ENCODE measurements at places on chromosomes 7 and 10.

DNA sequence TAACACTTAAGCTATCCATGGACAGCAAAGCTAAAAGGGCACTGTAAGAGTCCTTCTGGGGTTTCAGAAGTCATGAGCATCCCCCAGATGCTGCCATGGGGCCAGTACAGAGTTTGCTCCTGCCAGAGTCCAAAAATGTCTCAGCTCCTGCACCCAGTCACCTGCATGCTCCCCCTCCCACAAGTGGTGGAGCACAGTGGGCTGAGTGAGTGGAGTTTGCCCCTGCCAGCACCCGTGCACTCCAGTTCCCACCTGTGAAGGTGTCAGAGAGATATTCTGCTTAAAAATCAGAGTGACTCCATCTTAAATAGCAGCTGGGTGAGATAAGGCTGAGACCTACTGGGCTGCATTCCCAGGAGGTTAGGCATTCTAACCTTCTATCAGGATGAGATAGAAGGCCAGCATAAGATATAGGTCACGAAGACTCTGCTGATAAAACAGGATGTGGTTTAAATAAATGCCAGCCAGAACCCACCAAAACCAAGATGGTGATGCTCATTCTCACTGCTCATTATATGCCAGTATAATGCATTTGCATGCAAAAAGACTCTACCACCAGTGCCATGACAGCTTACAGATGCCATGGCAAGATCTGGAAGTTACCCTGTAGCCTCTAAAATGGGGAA, 140.1 kb upstream of the ZNF92 start:
- no peak for DNase-seq

DNA sequence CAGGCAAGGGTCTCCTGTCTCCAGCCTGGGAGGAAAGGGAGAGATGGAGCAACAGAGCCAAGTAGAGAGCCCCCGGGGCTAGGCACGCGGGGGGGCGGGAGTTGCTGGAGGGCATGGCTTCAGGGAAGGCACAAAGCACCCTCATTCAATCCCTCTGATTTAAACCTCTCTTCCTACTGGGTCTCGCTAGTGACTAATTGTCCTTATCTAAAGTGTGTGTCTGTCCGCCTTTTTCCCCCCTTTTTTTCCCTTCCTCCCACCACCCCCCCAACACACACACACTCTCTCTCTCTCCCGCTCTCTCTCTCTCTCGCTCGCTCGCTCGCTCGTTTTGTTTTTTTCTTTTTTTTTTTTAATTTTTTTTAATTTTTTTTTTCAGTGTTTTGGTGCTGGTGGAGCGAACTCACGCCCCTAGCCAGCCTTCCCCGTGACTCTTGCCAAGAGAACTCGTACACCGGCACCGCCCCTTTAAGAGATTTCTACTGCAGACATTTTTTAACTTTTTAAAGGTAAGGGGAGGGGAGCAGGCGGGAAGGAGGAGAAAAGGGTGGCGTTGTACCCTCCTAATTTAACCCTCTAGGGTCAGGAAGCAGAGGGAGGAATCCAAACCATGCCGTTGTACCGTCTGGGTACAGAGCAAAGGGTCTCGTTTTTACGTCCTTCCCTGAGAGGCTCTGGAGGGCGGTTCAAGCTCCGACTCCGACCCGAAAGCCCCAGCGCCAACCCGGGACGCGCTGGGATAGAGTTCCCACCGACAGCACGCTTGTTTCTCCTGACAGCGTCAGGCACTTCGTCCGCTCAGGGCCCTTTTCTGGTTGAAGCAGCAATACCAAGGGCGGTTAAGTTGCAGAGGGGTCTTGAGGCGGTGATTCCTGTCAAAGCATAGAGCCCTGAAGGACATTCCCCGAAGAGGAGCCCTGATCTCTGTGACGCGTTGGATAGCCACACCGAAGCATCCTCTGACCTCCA, at the start of gene HPSE2:
Gene HPSE2 (minus strand): TSS at position 195 of the 969 bp plus-strand sequence.
- no peak for DNase-seq

- no peak for DNase-seq
Measured at GRCh38 chr10:102310361-102311024, 65.2 kb downstream of the GBF1 start.

DNA sequence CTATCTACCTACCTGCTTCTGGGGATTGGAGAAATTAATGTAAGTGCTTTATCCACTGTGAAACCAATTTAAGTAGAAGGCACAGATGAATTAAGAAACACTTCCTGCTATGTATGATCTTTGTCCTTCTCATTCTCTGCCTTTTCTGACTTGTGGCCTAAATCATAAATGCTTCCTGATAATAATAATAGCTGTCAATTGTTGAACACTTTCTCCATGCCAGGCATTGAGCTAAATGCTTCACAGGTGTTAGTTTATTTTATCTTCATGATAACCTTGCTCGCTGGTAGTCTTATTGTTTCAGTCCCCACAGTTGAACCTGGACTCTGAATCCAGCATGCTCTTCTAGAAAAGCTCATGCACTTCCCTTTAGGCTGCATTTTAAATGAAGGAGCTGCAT, 75.4 kb downstream of the CHN2 start:
- no peak for DNase-seq

- DNase-seq = no peak
Measured at GRCh38 chr7:17506095-17506494, 207.6 kb downstream of the AHR start.

DNA sequence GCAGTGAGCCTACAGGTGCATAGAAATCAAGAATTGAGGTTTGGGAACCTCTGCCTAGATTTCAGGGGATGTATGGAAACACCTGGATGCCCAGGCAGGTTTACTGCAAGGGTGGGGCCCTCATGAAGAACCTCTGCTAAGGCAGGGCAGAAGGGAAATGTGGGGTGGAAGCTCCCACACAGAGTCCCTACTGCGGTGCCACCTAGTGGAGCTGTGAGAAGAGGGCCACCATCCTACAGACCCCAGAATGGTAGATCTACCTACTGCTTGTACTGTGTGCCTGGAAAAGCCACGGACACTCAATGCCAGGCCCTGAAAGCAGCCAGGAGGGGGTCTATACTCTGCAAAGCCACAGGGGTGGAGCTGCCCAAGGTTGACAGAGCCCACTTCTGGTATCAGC, 533.5 kb downstream of the GPAM start:
- no peak for DNase-seq

- no peak for DNase-seq
Measured at GRCh38 chr7:117828825-117829224, 44.4 kb downstream of the CTTNBP2 start.

DNA sequence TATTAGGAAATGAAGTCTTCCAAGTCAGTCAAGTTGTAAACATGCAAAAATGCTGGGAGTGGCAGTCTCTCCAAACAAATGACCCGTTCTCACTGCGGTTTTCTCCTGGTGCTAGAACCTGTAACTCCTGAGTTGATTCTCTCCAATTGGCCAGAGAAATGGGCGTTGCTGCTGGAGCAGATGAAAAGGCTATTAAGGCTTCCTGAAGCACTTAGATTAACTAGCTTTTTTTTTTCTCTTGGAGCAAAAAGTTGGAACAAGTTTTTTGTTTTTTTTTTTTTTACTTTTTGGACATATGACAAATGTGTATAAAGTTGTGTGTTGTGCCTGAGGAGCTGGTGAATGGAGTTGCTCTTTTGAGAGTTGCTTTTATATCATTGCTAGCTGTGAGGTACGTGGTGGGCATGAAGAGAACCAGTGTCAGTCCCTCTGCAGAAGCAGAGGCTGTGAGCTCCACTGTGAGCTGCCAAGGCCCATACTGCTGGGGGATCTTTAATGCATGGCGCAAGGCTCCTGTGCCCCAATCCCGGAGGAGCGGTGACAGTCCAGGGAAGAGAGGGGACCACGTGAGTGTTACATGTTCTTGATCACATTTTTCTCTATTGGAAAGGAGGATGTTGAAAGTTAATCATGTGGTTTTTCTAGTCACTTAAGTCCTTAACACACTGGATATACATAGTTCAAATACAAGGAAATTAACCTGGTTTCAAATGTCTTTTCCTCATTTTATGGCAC, 393.6 kb upstream of the GALNT17 start:
- DNase-seq = no peak

- peak; percentile 74 for DNase-seq
Measured at GRCh38 chr7:100190048-100190711, 12.5 kb downstream of the STAG3 start.

All from activated CD4-positive, alpha-beta T cell treated with anti-CD3 and anti-CD28 coated beads, Interleukin-10, Interleukin-2, amounts not matched to agents 100 ng/mL and 50 ng/mL, durations not matched to agents 16 hours and 8 hours (primary cell).